OCI-LY7 (cell line): ENCODE measurements at places on chromosomes 3 and 15. TPM values are rescaled to one million over a fixed set of nuclear protein-coding genes. Genes with fewer than 3 reads are reported as not detected.

GRCh38 chr15:57949374-57949943, 116.1 kb downstream of the ALDH1A2 start:
- no peak for DNase-seq

- no peak for DNase-seq
Observed at GRCh38 chr3:126065876-126066275, 18.0 kb downstream of the SLC41A3 start.

DNA sequence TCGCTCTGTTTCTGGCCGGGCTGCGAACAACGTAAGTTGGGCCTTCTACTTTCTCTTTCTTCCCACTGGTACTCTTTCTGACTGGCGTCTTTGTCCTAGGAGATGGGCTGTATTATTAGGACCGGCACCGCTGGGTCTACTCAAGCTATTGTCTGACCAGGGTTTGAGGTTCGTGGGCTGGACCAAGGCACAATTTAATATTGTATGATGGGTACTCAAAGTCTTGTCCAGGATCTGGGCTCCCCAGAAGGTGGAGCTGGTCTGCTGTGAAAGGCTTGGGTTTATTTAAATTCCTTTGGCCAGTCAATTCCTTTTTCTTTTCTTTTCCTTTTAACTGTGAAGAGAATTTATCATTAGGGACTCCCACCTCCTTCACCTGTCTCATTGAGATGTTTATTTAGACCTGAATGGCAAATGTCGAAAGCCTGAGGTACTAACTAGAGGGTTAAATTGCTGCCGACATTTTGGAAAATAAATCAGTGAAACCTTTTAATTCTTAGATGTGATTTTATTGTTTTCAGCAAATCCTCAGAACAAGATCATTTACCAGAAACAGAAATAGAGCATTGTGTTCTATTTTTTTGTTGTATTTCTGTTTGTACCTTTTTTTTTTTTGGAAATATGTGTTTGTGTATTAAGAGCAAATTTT, 410 bp downstream of the LRRC49 start:
- no peak for DNase-seq

DNA sequence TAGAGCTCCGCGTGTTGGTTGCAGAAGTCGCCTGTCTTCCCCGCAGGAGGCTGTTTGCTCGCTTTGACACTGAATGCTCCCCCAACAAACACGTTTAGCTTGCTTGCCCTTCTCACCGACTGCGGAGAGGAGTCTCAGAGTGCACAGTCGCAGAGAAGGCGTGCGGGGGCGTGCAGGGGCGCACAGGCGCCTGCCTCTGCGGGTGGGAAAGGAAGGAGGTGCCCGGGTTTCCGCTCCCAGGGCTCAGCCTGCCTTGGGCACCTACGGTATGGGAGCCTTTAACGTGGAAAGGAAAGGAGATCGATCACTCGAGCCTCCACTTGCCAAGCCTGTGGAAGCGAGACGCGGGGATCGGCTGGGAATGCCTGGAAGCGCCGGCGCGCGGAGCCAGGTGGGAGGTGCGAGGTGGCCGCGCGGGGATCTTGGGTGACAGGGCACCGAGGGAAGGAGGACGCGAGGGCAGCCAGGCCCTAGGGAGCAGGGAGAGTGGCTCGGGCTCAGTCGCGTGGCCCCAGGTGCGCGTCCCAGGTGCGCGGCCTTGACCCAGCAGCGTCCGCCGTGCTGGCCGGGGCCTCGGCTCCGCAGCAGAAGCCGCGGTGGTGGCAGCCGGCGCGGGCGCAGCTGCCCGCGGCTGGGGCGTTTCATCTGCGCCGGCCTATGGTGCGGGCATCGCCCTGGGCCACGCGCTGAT, at the start of gene FAN1:
Gene FAN1 (plus strand): TSS at position 419 of the 691 bp plus-strand sequence. CDS start 749 bp downstream, outside the sequence.
- peak; percentile 88 for DNase-seq

GRCh38 chr15:88745696-88746095, 57.5 kb upstream of the ACAN start:
- DNase-seq: no peak

The MFAP1 gene
- 57.2 and 72.1 TPM in 2 replicates for total RNA-seq

The CCDC32 gene
- total RNA-seq: 14.3 and 14.9 TPM in 2 replicates
